ENCODE measurements at places on chromosomes 12 and 14.
A peak's percentile ranks its signal among the peaks of the same experiment; 100 is the strongest.

DNA sequence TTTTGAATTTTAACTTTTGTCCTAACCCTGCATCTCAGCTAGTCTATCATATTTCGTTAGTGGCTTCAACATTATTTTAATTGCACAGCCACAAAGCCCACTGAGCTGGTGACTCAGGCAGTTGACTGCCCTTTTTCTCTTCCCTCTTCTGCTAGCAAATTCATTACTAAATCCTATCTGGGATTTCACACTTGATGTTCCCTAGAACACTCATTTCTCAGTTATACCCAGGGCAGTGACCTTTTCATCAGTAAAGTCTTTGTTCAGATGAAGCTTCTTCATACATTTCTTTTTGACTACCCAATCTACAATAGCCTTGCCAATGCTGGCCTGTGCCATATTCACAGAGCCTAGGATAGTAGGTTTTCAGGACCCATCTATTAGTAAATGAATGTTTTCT, 107.0 kb downstream of the ATXN7L3B start:
- DNase-seq, result no peak

DNA sequence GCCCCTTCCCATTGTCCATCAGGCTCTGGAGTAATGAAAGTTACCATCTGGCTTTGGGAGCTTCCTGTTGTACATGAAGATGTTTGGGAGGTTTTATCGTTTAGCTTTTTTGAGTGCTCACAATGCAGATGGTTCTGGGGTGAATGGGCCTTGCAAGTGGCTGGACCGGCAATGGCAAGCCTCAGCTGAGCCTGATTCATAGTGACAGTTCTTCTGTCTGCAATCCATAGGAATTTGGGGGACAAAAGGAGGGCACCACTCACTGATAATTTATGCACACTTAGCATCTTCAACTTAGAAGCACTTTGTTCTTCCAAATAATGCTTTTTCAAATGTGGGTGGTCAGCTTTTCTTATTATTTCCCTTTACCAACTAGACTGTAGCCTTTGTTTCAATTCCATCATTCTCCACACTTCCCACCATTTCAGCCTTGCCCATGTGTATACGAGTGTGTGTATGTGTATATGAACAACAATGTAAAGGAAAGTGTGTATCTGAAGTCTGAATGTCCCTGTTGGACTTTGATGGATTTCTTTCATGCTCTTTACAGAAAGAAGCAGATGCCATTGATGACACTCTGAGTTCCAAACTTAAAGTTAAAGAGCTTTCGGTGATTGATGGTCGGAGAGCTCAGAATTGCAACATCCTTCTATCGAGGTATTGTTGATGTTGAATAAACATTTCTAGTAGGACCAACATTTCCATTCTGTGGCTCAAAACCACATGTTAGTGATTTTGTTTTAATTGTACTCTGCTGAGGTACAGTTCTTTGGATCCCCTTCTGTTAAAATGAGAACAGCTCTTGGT, 125.5 kb downstream of the GPR135 start:
- no peak for DNase-seq

DNA sequence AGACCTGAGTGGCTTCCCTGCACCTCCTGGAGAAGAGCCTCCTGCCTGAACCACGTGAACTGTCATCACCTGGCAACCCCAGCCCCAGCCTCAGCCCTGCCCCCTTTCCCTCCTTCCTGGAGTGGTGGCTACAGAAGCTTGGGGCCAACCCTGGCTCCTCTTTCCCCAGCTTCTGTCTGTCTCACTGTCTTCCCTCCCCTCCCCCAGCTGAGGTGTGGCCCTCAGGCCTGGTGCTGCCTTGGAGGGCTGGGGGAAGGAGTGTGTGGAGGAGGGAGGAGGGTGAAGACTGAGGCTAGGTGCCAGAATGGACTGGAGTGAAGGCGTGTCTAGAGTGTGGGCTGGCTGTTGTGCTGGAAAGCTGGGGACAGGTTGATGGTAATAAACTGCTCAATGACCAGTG, 9.7 kb downstream of the NFATC4 start:
- no peak for DNase-seq

DNA sequence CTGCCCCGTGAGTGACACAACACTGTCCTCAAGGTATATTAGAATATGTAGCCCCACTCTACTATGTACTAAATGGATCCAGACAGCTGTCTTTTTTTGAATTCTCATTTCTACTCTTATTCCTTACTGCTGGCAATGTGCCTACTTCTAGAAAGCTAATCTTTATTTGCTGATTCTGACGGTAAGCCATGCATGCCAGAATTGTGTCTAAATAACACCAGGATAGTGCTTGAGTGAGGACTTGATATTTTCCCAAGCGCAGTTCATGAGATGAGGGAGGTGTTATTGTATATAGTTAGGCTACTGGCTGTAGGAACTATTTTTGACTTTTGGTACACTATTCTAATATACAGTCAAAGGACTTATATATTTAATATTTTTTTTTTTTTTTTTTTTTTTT, 316.2 kb upstream of the NAV3 start:
- DNase-seq, result peak; percentile 80

DNA sequence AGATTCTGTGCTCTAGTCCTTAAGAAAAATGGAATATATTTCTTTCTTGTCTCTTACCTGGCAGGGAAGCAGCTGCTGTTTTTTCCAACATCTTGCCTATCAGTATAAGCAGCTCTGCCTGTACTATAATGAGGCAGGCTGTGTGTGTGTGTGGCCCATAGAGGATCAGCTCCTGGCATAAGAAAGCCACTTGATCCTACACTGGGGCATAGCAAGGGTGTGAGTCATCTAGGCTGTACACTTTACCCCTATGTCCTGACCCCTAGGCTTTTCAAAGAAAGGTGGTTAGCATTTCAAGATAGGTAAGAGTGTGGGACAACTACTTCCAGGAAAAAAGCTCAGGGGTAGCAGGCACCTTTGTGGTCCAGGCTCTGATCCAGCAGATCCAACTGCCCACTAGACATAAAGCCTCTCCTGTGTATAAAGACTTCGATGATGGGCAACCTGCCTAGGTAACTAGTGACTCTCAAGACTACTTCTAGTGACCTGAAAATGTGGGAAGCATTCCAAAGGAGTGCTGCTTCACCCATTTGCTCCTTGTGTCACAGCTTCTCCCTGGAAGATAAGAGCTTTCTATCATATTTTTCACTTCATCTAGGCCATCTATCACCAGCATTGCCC, 4.9 kb upstream of the SENP1 start:
- DNase-seq, result no peak

DNA sequence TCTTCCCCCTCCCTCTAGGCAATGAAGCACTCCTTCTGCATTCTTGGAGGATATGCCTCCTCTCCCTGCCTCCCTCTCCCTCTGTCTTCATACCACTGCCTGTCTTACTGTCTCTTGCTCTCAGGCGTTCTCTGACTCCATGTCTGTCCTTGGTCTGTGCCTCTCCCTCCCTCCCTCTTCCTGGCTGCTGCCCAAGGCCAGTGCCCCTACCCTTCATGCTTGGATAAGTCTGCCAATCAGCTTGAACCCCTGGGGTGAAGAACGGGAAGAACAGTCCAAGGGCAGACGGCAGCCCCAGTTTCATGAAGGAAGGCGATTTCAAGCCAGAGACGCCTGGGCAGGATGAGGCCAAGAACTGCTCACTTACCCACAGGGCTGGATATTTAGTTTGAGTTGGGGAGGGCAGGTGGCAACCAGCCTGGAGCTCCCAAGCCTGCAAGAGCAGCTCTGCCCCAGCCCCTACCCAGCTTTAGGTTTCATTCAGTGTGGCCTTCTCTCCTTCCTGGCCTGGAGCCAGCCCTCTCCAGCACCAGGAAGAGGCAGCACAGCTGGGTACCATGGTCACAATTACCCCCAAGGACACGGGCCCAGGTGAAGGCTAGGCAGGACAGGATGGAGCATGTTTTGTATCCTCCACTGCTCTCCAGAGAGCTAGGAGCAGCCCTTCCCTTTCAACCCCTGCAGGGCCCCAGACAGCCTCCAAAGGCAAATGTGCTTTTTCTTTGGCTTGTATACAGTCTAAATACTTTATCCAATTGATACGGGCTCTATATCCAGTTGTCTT, 35.8 kb upstream of the LTBP2 start:
- peak; percentile 83 for DNase-seq

- no peak for DNase-seq
Measured at GRCh38 chr12:52306731-52307130, 14.5 kb downstream of the KRT83 start.

DNA sequence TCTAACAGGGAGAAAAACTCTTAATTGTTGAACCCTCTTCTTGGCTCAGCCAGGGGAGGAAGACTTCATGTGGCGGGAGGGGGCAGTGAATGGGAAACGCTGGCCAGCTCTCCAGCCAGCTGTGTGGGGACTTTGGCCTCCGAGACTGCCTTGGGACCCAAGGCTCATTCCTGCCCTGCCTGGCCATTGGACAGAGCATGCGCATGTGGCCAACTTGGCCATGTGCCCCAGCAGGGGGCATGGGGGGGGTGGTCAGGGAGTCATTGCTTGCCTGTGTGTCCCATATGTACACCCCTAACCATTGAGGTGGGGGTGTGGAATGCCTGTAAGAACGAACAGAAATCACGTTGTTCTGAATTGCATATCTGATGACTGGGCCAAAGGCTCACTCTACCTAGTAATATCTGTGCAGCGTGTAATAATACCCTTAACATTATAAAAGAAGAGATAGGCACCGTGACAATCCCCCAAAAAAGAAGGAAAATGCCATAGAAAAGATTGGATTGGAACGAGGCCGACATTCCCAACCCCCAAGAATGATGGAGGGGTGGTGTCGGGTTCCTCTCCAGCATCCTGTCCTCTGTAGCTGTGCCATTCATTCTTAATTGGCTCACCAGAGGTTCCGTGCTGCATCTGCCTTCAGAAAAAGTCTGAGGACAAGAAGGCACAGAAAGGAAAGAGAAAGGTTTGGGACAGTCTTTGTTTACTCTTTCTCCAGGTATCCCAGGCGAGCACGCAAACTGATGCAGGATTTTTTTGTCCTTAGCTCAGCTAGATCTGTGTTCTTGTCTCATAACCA, 3.5 kb upstream of the FAR2 start:
- no peak for DNase-seq

DNA sequence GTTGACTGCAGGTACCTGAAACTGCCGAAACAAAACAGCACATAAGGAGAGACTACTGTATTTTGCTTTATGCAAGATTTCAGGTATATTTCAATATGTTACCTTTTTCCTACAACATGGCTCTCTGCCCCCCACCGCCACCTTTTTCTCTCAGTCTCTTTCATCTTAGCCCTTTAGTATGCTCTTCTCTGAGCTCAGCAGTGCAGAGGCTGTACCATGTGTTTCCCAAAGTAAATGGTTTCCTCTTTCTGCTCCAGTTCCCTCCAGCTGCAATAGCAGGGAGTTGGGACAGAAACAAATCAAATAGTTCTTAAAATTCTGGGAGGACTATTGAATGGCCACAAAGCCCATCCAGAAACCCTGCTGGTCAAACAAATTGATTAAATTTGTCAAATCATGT, 4.3 kb downstream of the AMN1 start:
- DNase-seq, result no peak

- no peak for DNase-seq
Measured at GRCh38 chr14:31336646-31337045, 83.7 kb downstream of the HEATR5A start.

DNA sequence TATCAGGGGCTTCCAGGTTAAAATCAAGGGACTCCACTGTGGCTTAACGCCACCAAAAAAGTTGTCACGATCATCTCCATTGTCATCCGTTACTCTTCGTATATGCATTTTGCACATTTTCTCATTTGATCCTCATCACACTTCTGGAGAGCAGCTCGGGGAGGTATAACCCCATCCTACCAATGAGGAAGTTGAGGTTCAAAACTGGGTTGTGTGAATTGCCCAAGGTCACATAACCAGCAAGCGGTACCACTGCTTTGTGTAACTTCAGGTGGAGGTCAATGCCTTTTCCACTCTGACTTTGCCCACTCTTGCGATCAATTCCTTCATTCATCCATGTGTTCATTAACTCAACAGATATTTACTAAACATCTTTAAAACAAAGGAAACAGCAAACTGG, 71.1 kb upstream of the CCND2 start:
- no peak for DNase-seq

GRCh38 chr12:113396828-113397496, 6.7 kb downstream of the SDS start:
- DNase-seq, result no peak

DNA sequence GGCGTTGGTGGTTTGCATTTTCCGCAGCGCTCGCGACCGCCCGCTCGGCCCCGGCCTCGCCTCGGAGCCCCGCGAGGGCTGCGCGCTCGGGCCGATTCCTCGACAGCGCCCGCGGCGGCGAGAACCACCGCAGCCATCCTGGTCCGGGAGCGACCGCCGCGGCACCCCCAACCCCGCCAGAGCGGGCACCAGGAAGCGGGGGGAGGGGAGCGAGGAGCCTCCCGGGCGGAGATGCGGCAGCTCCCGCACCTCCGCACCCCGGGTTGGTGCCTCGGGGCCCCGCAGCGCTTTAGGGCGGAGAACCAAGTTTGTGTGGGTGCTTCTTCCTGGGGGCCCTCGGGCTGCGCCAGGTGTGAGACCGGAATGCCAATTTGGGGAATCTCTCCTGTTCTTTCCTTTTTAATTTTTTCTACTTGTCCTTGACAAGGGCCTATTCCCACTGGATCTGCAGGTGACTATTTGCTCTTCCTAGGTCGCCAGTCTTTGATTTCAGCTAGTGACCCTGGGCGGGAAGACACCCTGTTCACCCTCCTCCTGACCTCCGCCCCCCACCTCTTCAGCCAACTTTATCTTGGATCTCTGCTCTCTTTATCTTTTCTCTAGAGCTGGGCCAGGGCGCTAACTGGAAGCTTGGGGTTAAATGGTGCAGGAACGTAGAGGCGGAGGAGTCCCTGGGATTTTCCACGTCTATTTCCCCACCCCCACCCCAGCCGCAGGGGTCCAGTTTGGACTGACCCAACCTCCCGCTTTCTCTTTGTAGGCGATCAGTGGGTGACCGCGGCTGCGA, at the start of gene SOCS2:
Gene SOCS2 (plus strand): TSS at position 751 of the 787 bp plus-strand sequence. CDS start 223 bp downstream, outside the sequence.
- DNase-seq, result peak; percentile 58

GRCh38 chr12:63075376-63076060, 75.5 kb downstream of the AVPR1A start:
- DNase-seq, result no peak

- DNase-seq, result peak; percentile 2
Measured at GRCh38 chr12:13208533-13209435, 12.3 kb downstream of the EMP1 start.

GRCh38 chr12:120979862-120980696, 1.7 kb downstream of the HNF1A start:
- DNase-seq, result no peak

DNA sequence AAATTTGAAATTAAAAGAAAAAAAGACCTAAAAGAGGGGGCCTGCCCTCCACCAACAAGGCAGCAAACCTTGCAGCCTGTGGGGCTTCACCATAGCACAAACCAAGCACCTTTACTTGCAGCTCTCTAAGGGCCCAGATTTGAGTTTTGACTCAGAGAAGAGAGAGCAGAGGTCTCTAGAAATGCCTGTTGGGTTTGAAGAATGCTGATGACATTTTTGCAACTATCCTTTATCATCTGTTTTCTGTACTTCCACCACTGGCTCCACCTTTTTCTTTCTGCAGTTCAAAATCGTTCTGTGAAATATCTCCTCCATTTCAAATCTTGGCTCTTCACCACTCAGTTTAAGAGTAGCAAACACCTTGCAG, 83.8 kb upstream of the HMGA2 start:
- no peak for DNase-seq
